Muscle of arm (tissue), 14 donors: ENCODE measurements at places on chromosomes 4 and X.
A peak's percentile ranks its signal among the peaks of the same experiment; 100 is the strongest.

DNA sequence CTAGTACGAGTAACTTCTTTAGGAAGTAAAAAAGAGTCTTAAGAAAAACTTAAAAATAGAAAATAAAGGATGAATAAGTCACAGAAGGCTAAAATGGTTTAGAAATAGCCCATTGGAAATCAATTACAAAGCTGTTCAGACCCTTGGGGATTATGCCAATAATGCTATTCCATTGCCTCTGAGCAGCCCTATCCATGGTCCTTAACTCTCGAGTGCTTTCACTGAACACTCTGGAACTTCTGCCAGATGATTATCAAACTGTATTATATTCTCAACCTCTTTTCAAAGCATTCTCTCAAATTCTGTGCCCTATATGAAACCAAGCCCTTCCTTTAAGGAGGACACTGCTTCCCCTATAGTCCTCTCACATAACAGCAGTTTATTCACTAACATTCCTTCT is 17.0 kb downstream of the SLC9B1 start:
- no peak for DNase-seq

DNA sequence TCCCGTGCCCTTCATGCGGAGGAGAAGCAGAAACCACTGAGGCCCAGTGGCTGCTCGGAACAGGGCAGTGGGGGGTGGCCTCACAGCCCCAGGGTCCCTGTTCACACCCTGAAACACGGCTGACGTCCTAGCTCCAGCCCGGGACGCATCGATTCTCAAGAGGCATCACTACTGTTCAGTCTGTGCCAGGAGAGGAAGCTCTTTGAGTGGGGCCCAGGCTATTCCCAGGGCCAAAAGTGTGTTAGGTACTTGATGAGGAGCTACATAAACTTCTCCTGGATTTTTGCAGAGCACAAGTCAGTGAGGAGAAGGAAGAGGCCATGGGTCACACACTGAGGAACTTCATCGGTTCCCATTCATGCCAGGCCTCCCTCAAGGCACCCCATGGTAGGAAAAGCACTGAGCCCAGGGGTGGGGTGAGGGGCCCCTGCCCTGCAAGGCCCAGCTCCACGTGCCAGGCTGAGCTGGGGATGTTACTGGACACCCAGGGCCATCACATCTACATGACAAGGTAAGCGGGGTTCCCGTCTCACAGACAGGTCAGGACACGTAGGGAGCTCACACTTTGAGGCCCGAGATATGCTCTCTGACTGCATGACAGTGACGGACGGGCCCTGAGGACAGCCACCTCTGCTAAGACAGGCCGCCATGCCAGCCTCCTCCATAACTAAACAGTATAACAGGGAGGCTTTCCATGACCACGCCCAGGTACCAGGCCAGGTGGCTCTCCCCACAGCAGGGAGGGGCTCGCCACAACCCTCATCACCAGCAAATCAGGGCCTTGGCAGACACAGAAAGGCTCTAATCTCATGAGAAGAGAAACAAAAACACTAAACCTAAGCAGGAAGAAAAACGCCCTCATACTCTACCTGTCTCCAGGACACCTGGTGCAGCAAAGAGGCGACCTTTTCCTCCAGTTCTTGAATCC is 12.4 kb downstream of the TNIP2 start:
- no peak for DNase-seq

GRCh38 chr4:118757761-118758251 is 72.6 kb downstream of the METTL14 start:
- no peak for DNase-seq

- DNase-seq = no peak
Observed at GRCh38 chrX:136189222-136189621, 41.9 kb downstream of the FHL1 start.

- DNase-seq = no peak
Observed at GRCh38 chr4:146453181-146453807, 68.4 kb downstream of the SLC10A7 start.

DNA sequence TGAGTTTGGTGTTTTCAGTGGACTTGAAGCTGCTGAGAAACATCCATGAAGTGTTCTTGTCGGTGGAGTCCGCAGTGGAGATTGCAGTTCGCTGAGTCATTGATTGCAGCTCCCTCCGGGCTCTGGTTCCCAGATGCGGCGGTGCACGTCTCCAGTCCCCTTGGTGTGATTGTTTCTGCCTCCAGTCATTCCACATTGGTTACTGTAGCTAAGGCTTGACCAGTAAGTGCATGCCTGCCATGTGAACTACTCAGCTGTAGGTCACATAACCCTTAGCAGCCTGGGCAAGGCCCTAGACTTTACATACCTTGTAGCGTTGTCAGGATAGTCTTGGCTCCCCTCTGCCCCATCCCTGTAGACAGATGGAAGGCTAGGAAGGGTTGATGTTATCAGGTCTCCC is 53.8 kb upstream of the CLCN4 start:
- no peak for DNase-seq

DNA sequence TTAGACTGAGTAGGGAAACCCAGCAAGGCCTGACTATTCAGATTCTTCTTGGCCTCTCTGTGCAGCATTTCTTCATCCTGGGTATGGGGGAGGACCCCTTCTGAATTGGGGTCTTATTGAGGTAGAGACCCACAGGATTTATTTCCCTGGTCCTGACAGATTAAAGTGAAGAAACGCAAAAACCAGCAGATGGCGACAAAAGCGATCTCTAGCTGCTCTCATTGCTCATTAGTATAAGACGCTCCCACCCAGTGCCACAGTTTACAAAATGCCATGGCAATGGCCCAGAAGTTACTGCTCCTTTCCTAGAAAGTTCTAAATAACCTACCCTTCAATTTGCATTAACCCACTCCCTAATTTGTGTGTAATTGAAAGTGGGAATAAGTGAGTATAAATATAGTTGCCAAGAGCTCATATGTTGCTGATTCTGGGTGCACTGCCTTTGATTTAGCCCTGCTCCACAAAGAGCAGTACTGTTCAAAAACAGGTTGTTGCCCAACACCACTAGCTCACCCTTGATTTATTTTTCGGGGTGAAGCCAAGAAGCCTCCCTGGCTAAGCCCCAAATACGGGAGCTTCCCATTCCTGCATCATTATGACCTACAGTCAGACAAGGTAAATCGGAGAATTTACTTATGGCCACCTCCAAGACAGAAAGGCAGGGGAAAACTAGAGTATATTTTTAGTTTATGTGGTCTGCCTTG is 3.7 kb upstream of the BEX4 start:
- DNase-seq = peak; percentile 42

DNA sequence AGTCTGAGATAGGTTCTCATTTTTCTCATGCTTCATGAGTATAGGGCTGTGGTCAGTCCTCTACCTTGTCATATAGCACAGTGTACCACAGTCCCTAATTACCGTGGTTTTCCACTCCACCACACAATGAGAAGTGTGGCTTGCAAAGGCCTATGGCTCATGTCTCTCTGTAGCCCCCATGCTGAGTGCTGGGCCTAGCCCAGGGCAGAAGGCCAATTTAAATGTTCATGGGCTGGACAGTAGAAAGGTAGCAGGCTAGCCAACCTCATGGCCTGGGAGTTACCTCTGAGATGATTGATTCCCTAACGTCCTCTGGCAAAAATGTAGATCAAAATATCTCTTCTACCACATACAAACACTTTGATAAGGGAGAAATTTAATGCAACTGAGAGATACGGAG is 222.5 kb downstream of the AFF2 start:
- no peak for DNase-seq

DNA sequence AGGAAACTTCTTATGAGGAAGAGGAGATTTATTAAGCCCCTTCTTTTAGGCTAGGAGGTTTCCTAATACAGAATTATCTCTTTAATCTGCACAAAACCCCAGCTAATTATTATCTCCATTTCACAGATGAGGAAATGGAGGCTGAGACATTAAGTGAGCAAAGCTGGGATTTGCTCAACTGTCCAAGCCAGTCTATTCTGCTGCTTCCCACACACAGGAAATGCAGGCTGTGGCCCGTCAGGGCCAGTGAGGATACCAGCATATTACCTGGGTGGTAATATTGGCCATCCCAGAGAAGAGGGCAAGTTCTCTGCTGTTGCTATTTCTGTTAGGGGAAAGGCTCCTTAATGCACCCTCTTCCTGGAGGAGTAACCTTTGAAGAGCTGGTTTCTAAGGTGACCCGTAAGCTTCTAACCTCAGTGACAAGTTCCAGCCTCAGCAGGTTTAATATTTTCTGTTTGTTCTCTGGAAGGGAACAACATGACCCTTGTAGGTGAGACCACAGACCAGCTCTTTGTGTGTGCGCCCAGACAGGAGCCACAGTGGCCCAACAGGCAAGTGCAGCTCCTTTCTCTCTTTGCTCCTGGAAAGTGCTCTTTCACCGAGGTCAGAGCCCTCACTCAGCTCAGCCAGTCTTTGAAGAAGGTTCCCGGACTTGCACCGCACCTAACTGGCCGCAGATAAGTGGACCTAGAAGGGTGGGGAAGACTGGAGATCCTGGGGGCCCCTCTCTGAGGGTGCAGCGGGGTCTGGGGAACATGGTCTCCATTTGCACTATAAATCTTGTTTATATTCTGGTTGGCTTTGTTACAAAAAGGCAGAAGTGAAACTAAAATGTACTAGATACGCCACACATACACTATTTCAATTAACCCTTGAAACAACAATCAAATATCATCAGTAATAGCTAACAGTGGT is 35.5 kb downstream of the TBC1D9 start:
- DNase-seq = no peak

DNA sequence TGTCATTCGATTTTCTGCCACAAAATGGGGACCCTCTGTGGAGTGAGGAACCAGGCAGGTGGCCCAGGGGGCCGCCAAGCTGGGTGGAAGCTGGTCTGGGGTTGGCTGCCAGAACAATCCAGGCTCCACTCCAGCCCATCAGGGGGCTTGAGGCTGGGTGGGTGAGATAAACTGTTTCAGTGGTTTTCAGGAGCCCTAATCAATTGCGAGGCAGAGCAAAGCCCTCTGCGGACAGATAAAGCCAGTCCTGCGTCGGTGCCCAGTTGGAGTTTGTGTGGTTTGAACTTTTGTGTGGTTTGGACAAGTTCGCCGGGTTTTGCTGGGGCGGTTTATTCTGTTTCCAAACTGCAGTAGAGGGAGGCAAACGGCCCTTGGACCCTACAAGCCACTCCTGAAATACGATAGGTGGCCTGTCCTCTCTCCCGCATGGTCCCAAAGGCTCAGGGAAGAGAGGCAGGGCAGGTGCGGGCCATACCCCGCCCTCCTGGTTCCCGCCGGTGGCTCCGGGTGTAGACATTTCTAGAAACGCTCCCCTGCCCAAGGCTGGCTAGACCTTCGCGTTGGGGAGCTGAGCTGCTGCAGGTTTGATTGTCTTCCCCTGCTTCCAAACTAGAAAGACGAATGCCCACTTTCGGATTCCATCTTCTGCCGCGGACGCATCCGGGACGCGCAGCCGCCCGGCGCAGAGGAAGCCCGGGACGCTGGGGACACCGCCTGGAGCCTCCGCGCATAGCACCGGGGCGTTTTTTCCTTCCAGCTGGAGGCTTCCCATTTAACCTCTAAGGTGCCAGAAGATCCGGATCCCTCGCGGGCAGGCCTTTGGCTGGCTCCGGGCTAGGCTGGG is 169.0 kb upstream of the BCOR start:
- DNase-seq = peak; percentile 70

DNA sequence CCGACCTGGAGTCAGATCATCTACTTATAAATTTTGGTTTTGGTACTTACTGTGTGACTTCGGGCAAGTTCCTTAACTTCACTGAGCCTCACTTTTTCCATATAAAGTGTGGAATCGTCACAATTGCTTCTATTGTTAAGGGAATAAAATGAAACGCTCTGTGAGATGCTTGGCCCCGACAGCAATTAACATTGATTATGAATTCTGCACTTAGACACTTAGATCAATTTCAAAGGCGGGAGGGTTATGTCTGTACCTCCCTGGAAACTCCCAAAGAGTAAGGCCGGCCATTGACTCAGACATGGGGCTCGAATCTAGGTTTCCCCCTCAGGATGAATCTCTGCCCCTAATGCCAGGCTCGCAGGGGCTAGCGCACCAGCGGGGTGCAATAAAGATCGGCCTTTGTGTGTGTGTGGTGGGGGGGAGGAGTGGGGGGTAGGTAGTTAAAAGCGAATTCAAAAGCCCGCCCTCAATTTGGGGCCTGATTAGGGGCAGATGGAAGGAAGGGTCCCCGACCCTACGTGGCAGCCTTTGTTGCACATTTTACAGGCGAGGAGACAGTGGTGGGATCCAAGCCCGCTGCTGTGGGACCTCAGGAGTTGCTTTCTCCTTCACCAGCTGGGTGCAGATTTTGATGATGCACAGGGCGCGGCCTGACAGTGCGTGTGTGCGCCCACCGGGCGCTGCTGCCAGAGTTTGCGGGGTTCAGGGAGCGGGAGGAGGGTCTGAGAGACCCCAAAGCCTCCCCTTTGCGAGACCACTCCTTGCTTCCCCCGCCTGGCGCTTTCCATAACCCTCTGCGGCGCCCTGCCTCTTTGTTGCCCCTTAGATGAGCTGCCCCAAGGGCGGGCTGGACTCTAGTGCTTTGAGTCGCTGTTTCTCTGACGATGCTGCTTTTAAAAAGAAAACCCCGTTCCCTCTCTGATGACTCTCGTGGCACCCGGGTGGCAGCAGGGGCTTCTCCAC is 9.6 kb downstream of the MSX1 start:
- no peak for DNase-seq

GRCh38 chrX:53445977-53446376 is 11.8 kb upstream of the HSD17B10 start:
- DNase-seq = no peak

DNA sequence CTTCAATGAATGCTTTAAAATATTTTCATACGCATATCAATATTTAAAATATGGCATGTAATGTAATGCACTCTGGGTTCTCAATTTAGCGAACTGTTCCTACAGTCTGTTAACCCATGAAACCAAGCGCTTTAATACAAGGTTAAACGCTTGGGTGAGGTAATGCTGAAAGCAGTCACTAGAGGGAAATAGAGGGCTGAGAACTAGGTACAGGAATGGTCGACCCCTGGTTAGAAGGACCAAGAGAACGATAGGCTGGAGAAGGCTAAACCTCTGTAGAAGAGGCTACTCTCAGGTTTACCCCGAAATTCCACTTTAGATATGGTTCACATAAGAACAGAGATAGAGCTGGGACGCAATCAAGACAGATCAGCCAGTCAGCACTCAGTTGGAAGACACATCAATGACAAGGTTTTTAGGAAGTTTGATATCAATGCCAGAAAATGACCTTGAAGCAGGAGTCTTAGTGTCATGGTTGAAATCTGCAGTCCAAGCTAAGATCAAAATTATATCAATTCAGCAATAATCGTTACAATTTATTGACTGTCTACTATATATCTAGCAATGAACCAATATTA is 26.9 kb downstream of the ARSJ start:
- DNase-seq = no peak

DNA sequence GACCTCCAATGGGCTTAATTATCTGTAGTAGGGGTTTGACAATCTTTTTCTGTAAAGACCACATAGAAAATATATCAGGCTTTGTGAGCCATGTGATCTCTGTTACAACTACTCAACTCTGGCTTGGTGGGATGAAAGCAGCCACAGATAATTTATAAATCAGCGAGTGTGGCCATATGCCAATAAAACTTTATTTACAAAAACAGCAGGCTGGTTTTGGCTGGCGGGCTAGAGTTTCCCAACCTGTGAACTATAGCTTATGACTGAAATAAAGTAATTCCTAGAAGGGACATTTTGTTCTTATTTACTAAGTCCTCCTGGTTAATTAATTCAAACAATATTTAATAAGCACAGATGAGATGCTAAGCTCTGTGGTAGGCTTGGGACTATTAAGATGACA is 35.9 kb upstream of the AMELX start:
- no peak for DNase-seq
